ENCODE measurements at places on chromosomes 2 and 18.

GRCh38 chr2:154771664-154772284, 73.3 kb downstream of the KCNJ3 start:
- no peak for DNase-seq

DNA sequence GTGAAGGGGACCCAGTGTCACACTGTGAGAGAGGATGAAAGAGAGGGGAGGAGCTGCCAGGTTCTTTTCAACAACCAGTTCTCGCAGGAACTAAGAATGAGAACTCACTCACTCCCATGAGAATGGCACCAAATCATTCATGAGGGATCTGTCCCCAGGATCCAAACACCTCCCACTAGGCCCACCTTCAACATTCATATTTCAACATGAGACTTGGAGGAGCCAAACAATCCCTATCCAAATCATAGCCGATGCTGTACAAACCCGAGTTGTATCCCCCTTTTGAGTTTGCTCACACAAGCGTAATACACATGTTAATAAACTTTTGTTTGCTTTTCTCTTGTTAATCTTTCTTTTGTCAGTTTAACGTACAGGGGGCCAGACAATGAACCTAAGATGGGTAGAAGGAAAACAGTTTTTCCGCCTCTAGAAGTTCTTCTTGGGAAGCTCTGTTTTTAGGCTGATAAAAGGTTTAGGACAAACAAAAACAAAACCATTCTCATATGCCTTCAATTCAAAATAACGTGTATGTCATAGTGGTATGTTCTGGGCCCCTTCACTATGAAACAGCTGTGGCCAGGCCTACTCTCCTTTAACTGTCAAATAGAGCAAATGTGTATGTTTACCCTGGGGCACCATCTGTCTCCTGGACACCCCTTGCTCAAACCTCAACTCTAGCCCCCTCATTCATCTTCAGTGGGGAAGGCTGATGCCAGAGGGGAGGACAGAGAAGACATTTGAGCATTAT, 9.1 kb upstream of the TMEM37 start:
- DNase-seq, result no peak

DNA sequence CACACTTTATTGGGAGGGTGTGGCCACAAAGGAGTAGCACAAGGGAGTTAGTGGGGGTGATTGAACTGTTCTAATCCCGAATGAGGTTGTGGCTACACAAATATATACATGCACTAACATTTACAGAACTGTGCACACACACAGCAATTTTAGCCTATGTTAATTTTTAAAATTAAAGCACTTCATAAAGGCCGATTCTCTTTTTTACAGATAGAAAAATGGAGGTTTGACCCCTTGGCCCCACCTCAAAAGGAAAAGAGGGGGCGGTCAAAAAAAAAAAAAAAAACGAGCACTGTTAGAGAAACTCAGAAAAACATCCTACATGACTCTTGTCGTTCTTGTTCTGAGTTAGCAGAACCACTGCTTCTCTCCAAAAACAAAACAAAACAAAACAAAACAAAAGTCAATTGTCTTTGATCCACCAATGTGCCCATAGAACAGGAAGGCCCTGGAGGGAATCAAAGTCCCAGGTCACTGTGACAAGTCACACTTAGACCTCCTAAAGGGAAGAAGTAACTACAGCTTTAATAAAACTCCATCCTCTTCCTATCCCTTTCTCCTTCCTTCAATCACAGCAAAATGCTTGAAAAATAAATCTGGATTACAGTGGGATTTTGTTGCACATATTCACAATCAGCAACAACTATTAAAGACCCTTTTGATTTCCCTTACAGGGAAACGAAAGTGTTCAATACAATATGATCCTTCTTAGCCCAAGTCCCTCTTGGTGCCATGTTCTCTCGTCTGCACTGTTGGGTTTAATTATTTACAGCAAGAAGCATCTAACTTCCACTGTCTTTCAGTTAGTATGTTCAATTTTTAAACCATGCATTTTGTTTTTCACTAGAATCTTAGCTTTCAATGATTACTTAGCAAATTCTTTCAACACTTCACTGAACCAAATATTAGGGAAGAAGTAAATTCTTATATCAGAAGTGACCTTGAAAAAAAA, 16.6 kb downstream of the LRP2 start:
- DNase-seq, result no peak

- peak; percentile 1 for DNase-seq
Measured at GRCh38 chr2:45578056-45578843, 32.8 kb downstream of the SRBD1 start.

GRCh38 chr18:44730803-44731529, 50.3 kb downstream of the SETBP1 start:
- DNase-seq, result no peak

GRCh38 chr2:148362144-148362796, 282.3 kb upstream of the EPC2 start:
- no peak for DNase-seq

DNA sequence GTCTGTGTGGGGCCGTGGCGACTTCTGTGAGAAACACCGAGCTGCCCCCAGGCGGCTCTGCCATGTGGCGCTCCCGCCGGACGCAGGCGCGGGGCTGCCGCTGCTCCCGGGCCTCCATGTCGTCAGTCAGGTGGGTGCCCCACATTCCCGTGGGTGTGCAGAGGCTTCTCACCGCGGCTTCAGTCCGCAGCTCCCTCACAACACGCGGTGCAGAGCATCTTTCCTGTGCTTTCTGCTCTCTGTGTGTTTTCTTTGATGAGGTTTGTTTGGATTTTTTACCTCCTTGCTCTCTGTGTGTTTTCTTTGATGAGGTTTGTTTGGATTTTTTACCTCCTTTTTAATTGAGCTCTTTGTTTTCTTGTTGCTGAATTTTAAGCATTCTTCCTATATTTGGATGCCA, 13.0 kb downstream of the AQP12A start:
- DNase-seq, result no peak

DNA sequence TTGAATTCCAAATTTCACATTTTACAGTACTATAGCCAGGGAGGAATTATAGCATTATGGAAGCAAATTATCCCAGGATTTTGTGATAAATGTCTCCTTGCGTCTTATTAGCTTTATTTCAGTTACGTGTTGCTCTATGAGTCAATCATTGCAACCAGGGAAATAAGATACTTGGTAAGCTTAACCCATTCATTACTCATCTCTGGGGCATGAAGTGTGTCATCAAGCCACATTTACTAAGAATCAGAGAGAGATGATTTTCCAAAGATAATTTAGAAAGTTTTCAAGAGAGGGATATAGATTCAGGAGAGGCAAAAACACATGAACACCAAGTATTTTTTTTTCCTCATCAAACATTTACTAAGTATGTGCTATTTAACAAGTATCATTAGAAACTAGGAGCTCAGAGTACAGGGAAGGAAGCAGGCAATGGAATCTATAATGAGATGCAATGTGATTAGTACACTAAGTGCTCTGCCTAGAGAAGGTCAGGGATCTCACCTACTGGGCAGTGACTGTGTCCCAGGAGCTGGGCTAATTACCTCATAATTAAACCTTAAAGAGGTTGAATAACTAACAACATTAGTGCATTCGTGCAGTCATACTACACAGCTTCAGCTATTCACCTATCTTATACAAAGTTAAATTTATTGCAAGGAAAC, 217.8 kb upstream of the NXPH2 start:
- DNase-seq, result peak; percentile 39

DNA sequence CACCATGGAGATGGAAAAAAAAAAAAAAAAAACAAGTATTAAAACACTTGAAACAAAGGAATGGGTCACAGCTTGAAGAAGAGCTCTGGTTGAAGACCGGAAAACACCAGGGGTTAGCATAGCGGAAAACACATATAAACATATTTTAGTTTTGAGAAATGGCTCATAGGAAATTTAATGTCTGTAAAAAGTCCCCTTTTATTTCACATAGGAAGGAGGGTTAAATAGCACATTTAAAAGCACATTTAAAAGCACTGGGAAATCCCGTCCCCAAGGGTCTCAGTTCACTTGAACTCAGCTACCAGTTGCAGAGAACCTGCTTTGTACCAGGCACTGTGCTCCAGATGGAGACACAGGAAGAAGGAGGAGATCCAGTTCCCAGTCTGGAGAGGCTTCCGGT, 65.5 kb downstream of the KCNE4 start:
- DNase-seq, result no peak

- DNase-seq, result no peak
Measured at GRCh38 chr2:191347881-191348280, 102.7 kb downstream of the MYO1B start.

DNA sequence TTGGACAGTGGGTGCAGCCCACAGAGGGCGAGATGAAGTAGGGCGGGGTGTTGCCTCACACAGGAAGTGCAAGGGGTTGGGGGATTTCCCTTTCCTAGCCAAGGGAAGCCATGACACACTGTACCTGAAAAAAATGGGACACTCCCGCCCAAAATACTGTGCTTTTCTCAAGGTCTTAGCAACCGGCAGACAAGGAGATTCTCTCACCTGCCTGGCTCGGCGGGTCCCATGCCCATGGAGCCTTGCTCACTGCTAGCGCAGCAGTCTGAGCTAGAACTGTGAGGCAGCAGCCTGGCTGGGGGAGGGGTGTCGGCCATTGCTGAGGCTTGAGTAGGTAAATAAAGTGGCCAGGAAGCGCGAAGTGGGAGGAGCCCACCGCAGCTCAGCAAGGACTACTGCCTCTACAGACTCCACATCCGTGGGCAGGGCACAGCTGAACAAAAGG, 244.7 kb downstream of the NBAS start:
- DNase-seq, result no peak

GRCh38 chr2:79219383-79219988, 59.9 kb upstream of the REG3A start:
- peak; percentile 32 for DNase-seq

DNA sequence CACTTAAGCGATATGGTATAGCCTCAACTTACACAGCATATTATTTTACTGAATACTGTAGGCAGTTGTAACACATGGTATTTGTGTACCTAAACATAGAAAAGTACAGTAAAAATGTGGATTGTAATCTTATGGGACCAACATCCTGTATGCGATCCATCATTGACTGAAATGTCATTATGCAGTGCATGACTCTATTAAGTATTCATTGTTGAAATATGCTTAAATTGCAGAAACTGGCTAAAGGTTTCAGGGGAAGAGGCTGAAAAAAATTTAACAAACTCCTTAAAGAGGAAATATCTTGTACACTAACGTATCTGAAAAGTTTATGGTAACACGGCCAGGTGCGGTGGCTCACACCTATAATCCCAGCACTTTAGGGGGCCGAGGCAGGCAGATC, 214.1 kb upstream of the PARD3B start:
- DNase-seq, result no peak

DNA sequence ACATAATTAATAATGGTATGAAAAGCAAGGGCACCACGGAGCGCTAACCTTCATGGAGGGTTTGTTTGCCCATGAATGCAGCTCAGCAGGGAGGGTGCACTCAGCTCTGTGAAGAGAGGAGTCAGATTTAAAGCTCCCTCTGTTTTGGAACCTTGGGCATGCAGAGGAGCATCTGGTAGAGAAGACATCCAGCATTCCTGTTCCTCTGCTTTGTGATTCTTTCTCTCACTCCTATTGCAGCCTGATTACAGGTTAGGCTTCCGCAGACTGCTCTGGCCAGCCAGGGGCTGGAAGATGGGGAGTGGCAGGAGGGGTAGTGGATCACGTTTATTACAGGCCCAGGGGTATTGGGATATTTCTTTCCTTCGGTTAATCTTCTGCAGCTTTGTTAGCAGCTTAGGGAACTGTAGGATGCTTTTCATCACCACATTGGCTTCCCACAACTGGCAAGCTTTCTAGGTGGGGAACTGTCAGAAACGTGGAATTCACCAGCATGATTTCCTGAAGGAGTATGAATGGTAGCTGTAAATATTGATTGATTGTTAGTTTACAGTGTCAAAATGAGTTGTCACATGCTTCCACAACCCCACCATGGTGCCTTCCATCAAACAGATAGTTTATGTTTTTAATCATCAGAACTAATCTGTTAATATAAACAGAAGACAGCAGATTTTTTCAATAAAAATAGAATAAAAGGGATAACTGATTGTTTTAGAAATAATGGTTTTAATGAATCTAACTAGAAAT, 201.1 kb downstream of the VAPA start:
- DNase-seq, result no peak

GRCh38 chr2:98026927-98027522, 31.3 kb upstream of the TMEM131 start:
- DNase-seq, result no peak

GRCh38 chr18:79366177-79367094, 29.3 kb upstream of the NFATC1 start:
- no peak for DNase-seq

GRCh38 chr18:73893880-73894279, 253.8 kb downstream of the FBXO15 start:
- DNase-seq, result no peak

GRCh38 chr18:44671914-44672313, 8.8 kb upstream of the SETBP1 start:
- no peak for DNase-seq

DNA sequence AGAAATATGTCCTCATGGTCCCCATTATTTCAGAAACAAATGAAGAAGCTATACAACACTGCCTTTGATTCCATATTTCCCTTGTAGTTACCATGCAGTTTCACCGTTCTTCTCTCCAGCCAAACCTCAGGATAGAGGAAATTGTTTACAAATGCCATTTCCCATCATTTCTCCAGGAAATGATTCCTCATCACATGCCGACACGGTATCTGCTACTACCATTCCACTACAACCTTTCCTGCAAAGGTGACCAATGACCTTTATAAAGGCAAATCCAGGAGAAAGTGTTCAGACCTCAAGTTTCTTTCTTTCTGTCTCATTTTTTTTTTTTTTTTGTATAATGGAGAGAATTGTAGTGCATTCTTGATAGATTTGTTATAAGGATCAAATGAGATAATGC, 460.8 kb upstream of the CDH20 start:
- no peak for DNase-seq

DNA sequence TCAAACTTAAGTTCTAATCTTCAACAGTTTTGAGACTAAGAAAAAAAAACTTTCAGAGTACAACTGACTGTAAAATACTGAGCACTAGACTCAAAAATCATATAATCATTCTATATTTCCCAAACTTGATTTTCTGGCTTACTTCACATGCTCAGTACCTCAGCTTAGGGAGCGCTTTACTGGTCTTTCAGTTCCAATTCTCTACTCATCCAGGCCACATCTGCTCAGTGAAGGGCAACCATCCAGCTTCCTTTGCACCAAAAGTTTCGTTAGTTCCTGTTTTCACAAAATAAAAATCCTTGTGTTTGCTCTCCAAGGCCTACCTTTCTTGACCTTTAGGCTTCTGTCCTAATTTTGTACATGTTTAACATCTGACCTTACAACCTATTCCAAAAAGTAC, 287.6 kb upstream of the LRRTM1 start:
- no peak for DNase-seq

GRCh38 chr18:9906481-9906880, 7.3 kb upstream of the VAPA start:
- DNase-seq, result no peak
